Stimulated activated CD4-positive, alpha-beta T cell treated with anti-CD3 and anti-CD28 coated beads, Interleukin-1b, Interleukin-23, amount 100 ng/mL, for 48 hours (primary cell): ENCODE measurements at places on chromosomes 5 and 9.
A peak's percentile ranks its signal among the peaks of the same experiment; 100 is the strongest.

DNA sequence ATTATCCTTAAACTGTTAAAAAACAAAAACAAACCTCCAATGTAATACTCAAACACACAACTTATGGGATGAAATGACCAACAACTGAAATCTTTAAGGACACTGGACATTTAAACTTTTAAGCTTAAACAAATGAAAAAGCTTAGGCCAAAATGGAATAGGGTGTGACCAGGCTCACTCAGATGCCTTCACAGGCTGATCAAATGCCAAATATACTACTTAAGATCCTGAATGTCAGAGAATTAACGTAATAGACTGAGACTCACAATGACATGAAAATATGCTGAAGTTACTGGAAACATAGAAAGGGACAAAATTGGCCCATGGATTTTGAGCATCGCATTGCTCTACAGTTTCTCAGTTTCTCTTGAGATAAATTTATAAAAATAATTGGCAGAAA lies 286.8 kb downstream of the ADAMTS6 start:
- DNase-seq: no peak

DNA sequence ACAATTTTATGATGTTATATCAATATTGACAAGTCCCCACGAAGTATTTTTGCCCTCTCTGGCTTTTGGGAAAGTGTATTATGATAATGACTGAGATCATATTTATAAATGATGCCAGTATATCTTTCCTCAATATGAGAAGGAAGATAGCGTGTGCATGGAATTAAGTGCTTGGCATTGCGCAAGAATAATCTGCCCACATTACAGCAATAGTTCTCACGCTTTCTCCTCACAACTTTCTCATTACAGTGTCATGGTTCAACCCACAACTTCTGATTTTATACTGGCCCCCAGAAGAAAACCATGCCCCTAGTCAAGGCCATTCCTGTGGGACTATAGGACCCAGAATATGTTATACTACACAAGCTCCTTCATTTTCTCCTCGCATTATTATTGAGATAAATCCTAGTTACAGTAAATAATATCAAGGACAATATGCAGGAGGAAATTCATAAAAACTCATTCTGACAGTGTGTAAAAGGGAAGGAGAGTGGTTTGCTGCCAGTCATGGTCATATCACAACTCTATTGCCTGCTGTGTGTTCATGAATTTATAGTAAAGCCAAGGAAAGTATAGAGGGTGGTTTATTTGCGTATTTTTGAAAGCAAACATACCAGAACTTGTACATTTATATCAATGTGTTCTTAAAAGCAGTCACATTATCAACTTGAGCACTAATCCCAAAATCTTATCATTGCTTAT lies 114.1 kb downstream of the PIK3R1 start:
- DNase-seq: no peak

GRCh38 chr5:37133939-37134338 lies 115.2 kb downstream of the CPLANE1 start:
- DNase-seq: no peak

DNA sequence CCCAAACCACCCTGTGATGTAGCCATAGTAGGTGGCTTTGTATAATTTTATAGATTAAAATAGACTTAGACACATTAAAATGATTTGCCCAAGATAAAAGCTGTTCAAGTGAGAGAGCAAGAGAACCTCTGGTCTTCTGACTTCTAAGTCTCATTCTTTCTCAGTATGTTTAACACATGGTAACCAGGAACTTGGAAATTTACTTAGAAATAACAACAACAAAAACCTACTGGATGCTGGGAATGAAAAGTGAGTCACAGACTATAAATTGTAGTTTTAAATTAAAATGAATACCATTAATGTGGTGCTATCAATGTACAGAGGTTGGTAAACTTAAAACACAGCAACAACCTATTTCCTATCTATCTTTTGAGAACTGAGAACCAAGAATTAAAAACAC lies 30.4 kb downstream of the HMGCR start:
- DNase-seq: no peak

GRCh38 chr5:149410071-149410470 lies 31.0 kb upstream of the IL17B start:
- DNase-seq: no peak

- DNase-seq: no peak
Observed at GRCh38 chr9:127140842-127141675, 18.6 kb upstream of the ANGPTL2 start.

- DNase-seq: no peak
Observed at GRCh38 chr9:134068744-134069479, 1.1 kb upstream of the BRD3 start.

GRCh38 chr9:81266086-81266485 lies 423.3 kb downstream of the TLE1 start:
- no peak for DNase-seq

- DNase-seq: no peak
Observed at GRCh38 chr5:116699332-116699731, 124.7 kb upstream of the SEMA6A start.

DNA sequence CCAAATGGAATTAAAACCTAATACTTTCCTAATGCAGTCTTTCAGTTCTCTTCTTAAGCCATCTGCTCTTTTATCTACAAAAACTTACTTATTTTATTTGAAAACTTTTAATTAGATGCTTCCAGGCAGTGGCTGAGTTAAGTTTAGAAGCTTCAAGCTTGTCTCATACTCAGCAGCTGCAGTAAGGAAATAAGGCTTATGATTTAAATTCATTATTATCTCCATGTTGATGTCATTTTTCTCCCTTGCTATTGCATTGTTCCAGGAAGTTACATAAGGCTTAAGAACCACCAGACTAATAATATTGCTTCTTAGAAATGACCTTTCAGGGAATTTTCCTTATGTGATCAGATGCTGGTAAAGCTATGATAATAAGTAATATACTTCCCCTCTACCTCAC lies 119.6 kb downstream of the PPP2R2B start:
- DNase-seq: no peak

DNA sequence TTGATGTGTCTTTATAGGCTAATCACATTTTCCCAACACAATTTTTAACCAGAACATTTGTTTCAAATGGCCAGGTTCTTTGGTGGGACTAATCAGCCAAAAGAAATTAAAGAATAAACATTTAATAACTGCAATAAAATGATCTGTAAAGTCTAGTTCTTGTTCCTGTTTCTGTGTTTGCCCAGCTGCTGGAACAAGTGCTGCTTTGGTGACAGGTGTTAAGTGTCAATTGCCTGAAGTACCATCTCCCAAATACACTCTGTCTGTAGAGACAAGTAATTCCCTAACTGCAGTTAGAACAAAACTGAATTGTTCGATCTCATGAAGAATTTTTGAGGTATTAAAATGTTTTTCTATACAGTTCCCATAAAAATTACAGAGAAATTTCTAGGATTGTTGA lies 402.3 kb upstream of the CHD1 start:
- no peak for DNase-seq

DNA sequence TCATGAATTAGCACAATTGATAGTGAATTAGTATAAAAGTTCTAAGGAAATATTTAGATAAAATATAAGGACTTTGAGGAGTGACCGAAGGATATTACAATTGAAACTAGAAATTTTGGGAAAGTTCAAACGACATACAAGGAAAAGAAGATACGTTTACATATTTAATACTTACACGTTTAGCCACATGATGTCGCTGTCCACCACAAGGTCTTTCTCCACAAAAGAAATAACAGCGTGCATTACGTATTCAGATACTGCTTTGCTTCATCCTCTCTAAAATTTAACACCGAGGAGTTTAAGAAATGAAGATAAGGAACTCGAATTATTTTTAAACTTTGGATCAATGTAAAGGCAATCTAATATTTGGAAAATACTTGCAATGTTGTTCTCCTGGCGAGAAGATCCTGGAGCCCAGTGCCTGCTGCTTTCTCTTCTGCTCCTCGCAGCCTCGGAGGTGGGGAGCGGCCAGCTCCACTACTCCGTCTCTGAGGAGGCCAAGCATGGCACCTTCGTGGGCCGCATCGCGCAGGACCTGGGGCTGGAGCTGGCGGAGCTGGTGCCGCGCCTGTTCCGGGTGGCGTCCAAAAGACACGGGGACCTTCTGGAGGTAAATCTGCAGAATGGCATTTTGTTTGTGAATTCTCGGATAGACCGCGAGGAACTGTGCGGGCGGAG lies at the start of gene PCDHA3:
TSS of gene PCDHA3 (plus strand) at position 242 of the 678 bp plus-strand sequence.
- DNase-seq: no peak

DNA sequence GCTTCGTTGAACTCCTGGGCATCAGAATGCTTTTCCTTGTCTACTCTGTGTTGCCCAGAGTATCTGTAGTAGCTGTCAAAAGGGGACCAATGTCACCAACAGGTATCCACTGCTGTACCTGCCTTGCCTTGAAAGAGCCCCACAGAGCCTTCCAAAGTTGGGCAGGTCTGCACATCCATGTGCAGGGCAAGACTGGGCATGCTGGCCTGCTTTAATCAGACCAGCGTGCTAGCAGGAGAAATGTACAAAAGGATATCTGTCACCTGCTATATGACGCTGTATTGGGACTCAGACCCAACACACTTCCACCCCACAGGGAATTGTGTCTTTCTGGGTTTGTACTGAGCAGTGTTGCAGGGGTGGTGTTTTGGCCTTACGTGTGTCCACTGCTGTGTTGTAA lies 11.9 kb downstream of the DELE1 start:
- no peak for DNase-seq

DNA sequence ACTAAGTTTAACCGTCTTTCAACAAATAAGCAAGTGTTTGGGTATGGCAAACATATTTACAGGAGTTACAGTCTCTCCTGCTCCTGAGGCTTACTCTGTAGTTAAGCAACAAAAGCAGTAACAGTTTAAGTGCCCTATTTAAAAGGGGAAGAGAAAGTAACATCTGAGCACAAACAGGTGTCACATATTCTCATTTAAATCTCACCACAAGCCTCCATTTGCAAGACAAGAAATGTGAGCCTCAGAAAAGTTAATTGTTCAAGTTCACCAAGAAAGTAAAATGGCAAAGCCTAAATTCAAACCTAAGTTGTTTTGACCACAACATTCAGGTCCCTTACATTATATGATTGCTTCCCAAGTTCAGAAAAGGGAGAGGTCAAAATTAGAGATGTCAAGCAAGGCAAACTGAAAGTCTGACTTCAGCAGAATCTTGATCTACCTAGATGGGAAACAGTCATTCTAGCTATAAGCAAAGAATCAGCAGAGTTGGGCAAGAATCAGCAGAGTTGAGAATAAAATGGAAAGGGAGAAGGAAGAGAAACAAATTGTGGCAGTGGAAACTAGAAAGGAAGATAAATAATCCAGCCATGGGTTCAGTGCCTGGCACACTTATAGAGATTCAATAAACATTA lies 93.4 kb downstream of the STRBP start:
- no peak for DNase-seq

GRCh38 chr5:83540105-83540504 lies 68.6 kb downstream of the VCAN start:
- DNase-seq: no peak

DNA sequence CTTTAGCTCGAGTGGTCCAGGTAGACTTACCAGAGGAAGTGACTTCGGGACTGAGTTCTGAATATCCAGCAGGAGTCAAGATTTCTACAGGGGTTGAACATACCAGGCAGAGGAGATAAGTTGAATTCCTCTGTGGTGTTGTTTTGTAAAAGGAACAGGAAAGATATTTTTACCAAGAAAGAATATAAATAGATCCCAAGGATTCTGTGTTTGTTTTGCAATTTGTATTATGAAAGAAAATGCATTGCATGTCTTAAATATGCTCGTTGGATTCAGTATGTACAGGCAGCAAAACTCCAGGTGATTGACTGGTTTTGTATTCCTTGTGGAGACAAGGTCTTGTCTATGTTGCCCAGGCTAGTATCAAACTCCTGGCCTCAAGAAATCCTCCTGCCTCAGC lies 197.8 kb downstream of the FRMD3 start:
- no peak for DNase-seq

DNA sequence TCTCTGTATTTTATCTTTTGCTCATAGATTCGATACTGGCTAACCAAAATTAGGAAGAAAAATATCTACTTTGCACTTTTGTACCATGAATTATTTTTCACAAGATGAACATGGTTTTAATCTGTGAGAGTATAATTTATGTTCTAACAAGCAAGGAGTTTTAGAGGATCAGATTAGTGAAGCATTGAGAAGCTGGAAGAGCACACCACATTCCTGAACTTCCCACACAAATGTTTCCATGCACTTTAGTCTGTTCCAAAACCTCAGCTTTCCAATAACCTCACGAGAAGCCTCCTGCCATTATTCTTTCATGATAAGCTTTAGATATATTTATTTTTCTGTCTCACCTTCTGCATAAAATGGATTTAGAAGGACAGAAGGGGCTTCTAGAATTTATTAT lies 98.7 kb upstream of the MPDZ start:
- no peak for DNase-seq

- DNase-seq: no peak
Observed at GRCh38 chr5:58412081-58412480, 47.8 kb downstream of the PLK2 start.

- peak; percentile 59 for DNase-seq
Observed at GRCh38 chr9:129487658-129488483, 133.0 kb downstream of the C9orf50 start.

GRCh38 chr9:36207016-36207415 lies 16.3 kb downstream of the CLTA start:
- no peak for DNase-seq

DNA sequence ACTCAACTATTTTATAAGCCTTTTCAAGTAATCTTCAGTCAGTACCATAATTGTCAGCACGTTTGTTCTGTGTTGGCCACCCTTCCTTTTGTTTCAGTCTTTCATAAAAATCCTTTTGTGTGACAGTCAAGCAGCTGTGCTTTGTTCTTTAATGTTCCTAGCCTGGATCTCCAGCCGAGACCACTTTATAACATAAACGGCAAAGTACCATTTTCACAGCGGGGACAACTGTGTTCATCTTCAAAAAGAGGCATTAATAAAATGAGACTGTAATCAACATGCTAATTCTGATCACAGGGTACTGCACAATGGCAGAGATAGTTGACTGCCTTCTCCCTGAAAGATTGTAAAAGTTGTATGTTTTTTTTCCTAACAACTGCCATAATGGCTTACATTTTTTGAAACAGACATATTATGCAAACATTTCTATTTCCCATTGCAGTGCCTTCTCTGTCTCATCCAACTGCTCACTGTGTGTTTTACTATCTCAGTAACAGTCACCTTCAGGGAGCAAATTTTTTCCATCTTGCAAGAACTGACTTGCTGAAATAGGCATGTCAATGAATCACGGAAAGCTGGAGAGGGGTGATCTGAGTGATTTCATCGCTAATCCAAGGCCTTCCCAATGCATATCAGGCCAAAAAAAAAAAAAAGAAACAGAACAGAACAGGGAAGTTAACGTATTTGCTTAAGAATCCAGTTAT lies 828.5 kb upstream of the DMAC1 start:
- DNase-seq: no peak

- no peak for DNase-seq
Observed at GRCh38 chr5:172492097-172492840, 37.9 kb upstream of the SH3PXD2B start.

DNA sequence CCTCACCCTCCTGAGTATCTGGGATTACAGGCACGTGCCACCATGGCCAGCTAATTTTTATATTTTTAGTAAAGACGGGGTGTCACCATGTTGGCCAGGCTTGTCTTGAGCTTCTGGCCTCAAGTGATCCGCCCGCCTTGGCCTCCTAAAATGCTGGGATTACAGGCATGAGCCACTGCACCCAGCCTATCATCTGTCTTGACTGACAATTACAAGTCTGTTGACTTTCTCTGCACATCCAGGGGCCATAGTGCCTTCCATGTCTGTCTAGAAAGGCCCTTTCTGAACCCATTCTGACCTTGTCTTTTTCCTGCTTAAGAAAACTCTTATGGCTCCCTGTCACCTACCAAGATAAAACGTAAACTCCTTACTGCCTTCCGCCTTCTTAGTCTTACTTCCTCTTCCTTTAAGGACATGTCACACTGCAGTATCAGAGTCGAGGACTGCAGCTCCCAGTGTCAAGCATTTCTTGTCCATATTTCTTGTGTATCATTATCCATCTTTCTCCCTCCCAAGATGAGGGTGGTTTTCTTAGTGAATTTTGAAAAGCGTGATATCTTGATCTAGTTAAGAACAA lies 49.9 kb upstream of the SHB start:
- no peak for DNase-seq
